Activated naive CD8-positive, alpha-beta T cell treated with anti-CD3 and anti-CD28 coated beads, Interleukin-2, amount 10 ng/mL, durations not matched to agents 7 days and 5 days (primary cell): ENCODE measurements at places on chromosomes 7 and 10. TPM values are rescaled to one million over a fixed set of nuclear protein-coding genes. Genes with fewer than 3 reads are reported as not detected.

The TMEM213 gene
- total RNA-seq, result not detected

GRCh38 chr7:139669106-139670061 lies 108.4 kb downstream of the HIPK2 start:
- H3K27me3 ChIP-seq, result no peaks in the 10 kb centered on the region
- no peak for DNase-seq
- H3K4me1 ChIP-seq, result peaks cover 8% of the 10 kb centered on the region

The VSTM4 gene
- not detected for total RNA-seq

- no peak for DNase-seq
- H3K27me3 ChIP-seq, result peaks cover 28% of the 10 kb centered on the region
- H3K27ac ChIP-seq, result no peak overlapping the region
- H3K4me1 ChIP-seq, result peaks cover 27% of the 10 kb centered on the region
Measured at GRCh38 chr10:114057855-114058254, 14.2 kb downstream of the ADRB1 start.

DNA sequence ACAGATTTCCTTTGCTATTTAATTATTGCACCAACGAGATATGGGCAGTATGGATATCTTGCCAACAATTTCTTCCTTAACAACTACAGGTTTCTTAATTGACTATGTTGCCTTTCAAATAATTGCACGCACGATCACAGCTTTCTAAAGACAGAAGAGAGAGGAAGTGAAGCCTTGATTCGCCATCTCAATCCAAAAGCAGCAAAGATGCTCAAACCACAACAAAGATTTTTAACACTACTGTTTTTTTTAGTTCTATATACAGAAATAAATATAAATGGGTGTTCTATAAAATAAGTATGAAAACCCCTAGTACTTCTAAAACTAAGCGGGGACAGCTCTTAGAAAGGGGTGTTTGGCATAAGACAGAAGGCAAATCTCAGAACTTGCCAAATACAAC lies 251.3 kb downstream of the SFMBT2 start:
- H3K36me3 ChIP-seq, result peaks cover 68% of the 10 kb centered on the region
- H3K4me3 ChIP-seq, result no peak overlapping the region
- peaks cover 18% of the 10 kb centered on the region for H3K4me1 ChIP-seq
- peak overlapping the region; percentile 7 for H3K27ac ChIP-seq
